ENCODE measurements at places on chromosomes 1 and 21.

DNA sequence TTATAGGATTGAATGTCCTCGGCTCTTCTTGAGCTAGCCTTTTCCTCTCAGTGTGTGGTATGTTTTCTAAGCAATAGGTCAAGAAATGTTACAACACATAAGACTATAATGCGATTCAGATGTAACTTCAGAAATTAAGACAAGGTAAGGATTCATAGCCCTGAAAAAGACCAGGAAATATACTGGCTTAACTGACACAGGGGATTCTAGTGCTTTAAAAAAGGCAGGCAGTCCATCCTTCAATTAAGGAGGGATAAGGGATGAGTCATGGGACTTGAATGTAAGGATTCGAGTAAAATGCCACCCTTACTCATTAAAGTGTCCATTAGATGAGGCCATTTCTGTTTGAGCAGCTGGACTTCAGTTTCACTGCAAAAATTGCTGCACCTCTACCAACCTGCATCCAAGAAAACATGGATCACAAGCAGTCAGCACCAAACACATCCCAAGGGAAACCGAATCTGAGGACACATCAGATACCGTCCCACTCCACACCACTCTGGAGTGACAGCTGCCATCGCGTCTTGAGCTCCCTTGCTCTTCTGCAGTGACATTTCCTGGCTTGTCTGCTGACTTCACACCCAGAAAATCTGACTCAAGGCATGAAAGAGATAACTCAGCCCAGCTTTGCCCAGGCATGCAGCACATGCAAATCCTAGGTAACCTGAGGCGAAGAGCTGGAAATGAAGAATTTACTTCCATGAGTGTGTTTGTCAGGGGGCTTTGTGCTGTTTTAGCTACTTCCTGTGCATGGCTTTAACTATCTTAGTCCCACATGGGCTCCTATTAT lies 37.8 kb downstream of the NGF start:
- no peak for DNase-seq

DNA sequence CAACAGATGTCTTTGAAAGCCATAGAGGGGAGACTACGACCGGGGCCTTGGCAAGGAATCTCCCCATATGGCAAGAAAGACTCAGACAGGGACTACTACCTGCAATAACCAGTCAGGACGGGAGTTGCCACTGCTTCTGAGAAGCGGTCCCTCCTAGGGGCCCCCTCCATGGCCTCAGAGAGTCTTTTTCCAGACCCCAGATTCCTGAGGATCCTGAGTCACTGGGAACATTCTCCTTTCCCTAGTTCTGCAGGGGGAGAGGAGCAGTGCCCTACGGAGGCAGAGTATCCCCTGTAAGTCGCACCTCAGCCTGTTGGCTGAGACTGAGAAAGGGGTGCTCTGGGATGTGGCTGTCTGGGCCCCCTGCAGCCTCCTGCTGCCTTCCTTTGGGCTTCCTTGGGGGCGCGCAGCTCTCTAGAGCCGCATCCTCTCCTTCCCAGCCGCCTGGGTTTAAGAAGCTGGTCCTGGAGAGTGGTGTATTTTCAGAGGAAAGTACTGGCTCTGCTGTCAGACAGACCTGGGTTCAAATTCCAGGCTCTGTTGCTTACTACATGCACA lies 7.8 kb downstream of the GLIS1 start:
- DNase-seq = no peak

DNA sequence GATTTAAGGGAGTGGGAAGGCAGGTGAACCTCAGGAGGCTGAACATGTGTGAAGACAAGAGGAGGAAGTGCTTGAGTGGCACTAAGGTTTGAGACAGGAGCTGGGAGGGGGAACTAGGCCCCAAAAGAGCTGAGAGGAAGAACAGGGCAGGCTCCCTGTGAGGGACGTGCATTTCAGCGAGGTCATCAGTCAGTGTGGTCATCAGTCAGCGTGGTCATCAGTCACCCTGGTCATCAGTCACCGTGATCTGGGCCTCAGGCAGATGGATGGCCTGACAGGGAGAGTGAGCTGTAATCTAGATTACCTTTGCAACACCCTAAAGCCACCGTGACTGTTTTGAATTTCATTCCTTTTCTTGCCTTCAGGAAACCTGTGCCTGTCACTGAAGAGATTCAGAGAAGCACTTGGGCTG lies 29.1 kb downstream of the VTCN1 start:
- no peak for DNase-seq

- no peak for DNase-seq
These were observed 4.6 kb upstream of the FOXE3 start for GRCh38 chr1:47411436-47411835.

DNA sequence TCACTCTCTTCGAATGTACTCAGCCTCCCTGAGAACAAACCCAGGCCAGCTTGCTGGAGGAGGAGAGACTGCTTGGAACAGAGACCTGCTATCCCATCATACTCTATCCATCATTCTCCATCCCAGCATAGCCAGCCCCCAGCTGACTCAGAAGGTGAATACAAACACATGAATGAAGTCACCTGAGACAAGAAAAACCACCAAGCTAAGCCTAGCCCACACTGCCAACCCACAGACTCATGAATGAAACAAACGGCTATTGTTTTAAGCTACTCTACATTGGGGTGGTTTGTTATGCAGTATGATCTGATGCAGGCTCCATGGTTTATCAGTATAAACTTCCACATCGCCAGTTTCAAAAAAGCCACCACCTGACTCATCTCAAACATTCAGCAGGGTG lies 395.6 kb downstream of the SETD4 start:
- DNase-seq = no peak

DNA sequence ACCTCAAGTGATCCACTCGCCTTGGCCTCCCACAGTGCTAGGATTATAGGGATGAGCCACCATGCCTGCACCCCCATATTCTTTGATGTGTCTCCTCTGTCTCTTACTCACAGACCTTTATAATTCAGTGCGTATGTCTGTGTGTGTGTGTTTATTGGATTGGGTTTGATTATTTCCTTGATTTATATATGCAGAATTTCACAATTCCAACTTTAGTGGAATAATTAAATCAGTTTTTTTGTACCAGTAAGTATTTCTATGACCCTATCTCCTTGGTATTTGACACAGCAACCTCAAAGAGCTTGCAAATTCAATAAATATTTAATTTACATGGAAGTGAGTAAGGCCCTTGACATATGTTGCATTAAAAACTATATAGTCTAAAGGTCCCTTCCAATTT lies 333.9 kb upstream of the ADAMTS5 start:
- DNase-seq = no peak

GRCh38 chr1:35844826-35845225 lies 37.0 kb downstream of the AGO4 start:
- no peak for DNase-seq

DNA sequence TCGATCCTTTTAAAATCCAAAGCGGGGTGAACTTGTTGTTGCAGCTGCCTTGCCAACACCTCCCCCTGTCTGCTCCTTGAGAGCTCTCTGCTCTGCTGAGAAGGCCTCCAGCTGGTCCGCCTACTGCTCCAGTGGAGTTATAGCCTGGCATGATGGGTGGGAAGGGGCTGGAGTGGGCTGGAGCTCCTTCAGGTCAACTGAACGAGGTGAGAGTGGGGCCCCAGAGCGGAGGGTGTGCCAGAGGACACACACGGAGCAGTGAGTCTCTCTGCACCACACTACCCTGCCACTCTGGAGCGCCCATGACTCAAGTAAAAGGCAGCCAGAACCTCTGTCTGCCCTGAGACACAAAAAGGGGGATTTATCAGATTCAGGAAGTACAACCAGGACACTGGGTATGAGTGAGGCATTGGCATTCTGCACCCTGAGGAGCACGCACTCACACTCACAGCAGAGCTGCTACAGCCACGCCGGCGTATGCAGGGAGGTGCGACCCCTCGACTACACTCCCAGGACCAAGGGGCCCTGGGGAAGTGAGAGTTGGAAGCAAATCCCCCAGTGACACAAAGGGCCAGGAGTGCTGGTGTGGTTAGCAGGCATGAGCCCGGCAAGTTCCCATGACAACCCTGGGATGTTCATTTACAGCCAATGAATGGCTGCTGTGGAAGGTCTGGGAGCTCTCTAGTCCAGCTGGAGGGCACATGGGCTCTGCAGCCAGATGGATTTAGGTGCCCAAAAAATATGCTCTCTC lies 28.0 kb upstream of the EVA1B start:
- peak; percentile 78 for DNase-seq

DNA sequence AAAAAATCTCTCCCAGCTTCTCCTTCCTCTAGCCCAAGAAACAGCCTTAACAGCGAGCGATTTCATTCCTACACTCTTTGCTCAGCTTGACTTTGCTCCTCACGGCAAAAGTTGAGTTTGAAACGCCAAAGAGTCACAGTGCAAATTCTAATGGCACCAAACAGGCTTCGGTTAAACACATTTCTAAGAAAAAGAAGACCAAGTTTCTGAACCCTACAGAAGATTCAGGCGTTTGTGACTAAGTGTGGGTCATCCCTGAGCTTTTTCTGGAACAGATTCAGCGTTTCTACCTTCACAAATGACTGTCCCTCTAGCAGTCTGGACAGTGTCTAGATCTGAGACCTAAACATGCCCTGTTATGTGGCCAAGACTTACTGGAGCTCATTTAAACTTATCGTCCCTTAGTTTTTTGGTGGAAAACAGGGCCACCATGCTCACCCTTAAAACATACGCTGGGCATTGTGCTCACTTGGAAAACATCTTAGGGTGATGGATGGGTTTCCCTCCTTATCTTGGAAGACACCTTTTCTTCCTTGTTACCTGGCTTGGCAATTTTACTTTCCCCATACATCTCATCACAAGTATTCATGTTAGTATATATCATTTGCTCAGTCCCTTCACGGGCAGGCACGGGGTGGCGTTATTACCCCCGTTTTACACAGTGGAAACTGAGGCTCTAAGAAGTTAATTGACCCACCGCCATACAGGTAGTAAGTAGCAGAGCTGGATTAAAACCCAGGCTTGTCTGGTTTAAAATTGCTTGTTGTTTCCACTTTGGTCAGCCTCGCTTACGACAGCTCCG lies 1.0 kb downstream of the C1orf198 start:
- no peak for DNase-seq

GRCh38 chr21:45156459-45156858 lies 82.1 kb downstream of the ADARB1 start:
- DNase-seq = no peak

GRCh38 chr1:237779356-237779755 lies 111.4 kb downstream of the ZP4 start:
- DNase-seq = no peak

GRCh38 chr1:167420510-167420909 lies 97.8 kb downstream of the CD247 start:
- no peak for DNase-seq

GRCh38 chr1:172616636-172617035 lies 42.3 kb upstream of the FASLG start:
- no peak for DNase-seq

- DNase-seq = no peak
These were observed 10.1 kb downstream of the KRTAP22-2 start for GRCh38 chr21:30580132-30580531.

DNA sequence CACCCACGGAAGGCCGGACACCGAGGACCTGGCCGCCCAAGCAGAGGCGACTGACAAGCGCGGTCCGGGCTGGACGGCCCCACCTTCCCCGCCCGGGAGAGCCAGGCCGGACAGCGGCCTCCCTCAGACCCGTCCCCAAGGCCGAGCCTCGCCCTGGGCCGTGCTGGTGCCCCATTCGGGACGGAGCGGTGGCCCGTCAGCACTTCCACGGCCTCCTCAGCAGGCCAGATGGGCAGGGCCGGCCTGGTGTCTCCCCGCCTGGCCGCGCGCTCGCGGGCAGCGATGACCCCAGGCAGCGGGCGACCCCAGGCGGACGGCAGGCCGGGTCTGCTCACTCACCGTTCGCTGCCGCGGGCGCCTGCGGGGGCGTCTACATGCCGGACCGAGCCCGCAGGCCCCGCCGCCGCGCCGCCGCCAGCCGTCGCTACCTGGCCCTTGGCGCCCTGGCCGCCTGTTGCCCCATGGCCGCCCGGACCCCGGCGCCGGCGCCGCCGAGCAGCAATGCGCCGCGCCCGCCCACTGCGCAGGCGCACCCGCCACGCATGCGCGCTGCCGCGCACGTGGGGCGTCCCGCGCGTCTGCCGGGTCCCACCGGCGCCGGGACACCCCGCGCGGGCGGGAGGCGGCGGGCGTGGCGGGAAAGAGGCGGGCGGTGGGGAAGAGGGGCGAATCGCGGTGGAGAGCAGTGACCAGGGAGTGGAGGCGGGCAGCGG lies at the start of gene NADK:
Gene NADK, minus strand, starts transcription at position 521 of the 713 bp plus-strand sequence. CDS start 13,064 bp downstream, outside the sequence.
- no peak for DNase-seq
